ENCODE measurements at places on chromosomes 4 and X. TPM values are rescaled to one million over a fixed set of nuclear protein-coding genes. Genes with fewer than 3 reads are reported as not detected.

GRCh38 chr4:2177443-2178093 is 64.4 kb downstream of the HAUS3 start:
- no peak for DNase-seq

DNA sequence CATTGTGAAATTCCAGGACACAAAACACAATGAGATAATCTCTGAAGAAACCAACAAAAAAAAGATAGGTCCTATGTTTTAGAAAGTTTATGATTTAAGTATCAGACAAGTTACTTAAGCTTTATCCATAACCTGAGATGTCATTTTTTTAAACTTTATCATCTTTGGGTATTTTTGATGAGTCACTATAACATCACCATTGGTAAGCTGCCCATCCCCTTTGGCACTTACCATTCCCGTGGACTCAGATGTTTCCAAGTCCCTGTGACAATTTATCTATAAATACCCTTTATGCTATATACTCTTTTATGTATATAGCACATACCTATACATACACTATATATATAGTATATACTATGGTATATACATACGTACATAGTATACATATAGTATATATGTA is 198.9 kb upstream of the GEMIN8 start:
- DNase-seq, result no peak

DNA sequence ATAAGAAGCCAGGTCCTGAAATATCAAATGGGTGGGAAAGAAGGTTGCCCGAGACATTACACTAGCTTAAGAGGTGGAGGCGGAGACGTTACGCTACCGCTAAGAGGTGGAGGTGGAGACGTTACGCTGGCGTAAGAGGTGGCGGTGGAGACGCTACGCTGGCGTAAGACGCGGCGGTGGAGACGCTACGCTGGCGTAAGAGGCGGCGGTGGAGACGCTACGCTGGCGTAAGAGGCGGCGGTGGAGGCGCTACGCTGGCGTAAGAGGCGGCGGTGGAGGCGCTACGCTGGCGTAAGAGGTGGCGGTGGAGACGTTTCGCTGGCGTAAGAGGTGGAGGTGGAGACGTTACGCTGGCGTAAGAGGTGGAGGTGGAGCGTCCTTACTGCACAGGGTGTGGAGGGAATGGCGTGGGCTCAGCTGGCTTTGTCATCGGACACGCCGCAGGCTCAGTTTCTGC is 12.8 kb downstream of the CYP4V2 start:
- DNase-seq, result no peak

GRCh38 chrX:49673394-49673793 is 22.4 kb downstream of the PAGE1 start:
- DNase-seq, result no peak

Gene FHL1
- total RNA-seq, result 20.0 TPM

Gene PABPC1L2B
- 1.8 TPM for total RNA-seq
